ENCODE measurements at places on chromosomes 4 and X. TPM values are rescaled to one million over a fixed set of nuclear protein-coding genes. Genes with fewer than 3 reads are reported as not detected.
A peak's percentile ranks its signal among the peaks of the same experiment; 100 is the strongest.

DNA sequence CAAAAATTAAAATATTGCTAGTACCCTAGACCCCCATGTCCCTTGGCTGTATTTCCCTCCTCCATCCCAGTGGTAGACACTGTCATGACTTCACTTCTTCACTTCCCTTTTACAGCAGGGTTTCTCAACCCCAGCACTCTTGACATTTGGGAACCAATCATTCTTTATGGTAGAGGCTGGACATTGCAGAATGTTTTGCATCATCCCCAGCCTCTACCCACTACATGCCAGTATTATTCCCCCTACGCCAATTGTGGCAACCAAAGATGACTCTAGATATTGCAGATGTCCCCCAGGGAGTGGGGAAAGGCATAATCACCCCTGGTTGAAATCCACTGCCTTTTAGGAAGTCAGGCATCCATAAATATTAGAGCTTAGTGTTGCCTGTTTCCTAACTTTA lies 138.6 kb downstream of the AMELX start:
- DNase-seq: no peak
- H3K4me1 ChIP-seq: no peaks in the 10 kb centered on the region
- no peaks in the 10 kb centered on the region for H3K36me3 ChIP-seq
- no peak overlapping the region for H3K4me3 ChIP-seq
- H3K27ac ChIP-seq: peak overlapping the region; percentile 48

- H3K4me3 ChIP-seq: no peak overlapping the region
- no peak for DNase-seq
- H3K36me3 ChIP-seq: no peaks in the 10 kb centered on the region
- H3K27ac ChIP-seq: no peak overlapping the region
- H3K27me3 ChIP-seq: no peaks in the 10 kb centered on the region
Measured at GRCh38 chr4:77629885-77630284, 24.3 kb downstream of the CXCL13 start.

GRCh38 chr4:53465281-53465680 lies 87.8 kb downstream of the FIP1L1 start:
- DNase-seq: no peak
- no peaks in the 10 kb centered on the region for H3K27me3 ChIP-seq
- peaks cover 11% of the 10 kb centered on the region for H3K36me3 ChIP-seq
- H3K4me3 ChIP-seq: no peak overlapping the region
- H3K27ac ChIP-seq: no peak overlapping the region

DNA sequence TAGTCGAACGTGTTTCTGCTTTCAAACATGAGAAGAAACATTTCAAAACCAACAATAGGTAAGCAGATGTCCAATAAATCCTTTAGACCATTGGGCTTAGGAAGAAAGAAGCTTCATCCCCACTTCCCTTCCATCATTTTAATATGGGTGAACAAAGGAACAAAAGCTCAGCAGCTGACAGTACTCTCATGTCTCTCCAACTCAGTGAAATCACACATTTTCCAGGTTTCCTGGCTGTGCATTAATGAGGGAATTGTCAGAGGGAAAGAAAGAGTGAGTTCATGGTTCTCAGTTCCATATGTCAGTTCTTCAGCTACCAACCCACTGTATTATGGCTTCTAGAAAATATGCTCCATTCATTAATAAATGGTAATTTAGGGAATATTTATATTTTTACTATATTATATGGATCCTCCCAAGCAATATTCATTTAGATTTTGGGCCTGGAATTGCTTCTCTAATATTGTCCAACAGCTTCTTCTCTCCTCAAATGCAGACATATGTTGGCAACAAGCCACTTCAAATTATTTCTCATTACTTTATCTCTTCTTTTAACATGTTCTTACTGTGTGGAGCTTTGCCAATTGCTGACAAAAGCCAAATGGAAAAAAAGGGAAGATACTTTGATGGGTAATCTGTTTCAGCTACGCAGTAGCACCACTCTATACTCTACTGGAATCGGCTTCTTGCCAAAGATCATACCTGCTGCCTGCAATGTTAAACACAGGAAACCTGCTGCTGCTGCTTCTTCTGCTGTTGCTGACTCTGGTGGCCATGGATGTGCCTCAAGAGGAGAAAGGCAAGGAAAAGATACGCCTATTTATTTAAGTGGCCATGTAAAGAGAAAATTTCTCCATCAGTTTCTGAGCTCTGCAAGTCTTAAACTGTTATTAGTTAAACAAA lies 1757.6 kb downstream of the ARAP2 start:
- no peaks in the 10 kb centered on the region for H3K36me3 ChIP-seq
- no peaks in the 10 kb centered on the region for H3K27me3 ChIP-seq
- no peak overlapping the region for H3K27ac ChIP-seq
- H3K4me3 ChIP-seq: no peak overlapping the region

DNA sequence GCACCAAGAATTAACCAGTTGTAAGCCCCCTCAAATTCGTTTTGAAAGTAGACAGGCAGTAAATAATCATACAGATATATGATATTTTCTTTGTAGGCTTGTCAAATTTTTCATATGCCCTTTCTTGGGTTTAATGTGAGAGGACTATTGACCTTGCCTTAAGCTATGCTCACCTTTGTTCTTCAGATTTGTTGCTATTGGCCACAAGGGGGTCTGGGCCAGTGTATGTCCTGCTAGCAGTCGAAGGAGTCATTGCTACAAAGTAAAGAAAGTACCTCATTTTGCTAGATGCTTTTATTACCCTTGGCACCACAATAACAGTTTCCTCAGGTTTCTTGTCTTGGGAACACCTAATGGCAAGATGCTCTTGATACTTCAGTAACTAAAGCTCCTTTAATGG lies 51.7 kb downstream of the IGSF1 start:
- H3K27ac ChIP-seq: no peak overlapping the region

DNA sequence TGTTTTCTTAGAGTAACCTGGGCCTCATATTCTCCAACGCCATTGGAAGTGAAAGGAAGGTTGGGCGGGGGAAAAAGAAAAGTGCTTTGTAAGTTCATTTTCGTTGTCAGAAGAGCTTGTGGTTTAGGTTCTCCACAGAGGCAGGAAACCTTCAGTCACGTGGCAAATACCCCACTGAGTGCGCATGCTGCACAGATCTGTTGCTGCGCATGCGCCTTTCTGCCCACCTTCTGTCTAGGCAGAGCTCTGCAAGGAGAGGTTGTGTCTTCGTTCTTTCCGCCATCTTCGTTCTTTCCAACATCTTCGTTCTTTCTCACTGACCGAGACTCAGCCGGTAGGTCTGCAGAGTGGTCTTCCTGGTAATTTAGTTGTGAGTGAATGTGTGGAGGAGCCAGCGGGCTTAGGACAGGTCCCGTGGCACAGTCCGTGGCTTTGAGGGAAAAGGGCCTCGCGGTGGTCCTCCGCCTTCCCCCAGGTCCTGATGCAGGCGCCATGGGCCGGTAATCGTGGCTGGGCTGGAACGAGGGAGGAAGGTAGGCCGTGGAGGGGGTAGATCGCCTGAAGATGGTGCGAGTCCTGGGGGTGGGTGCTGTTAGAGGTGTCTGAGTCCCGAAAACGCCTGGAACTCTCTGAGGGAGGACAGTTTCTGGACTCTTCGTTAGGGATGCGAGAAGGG lies at the start of gene PAGE5:
Gene PAGE5, plus strand, starts transcription at position 228 of the 676 bp plus-strand sequence. CDS start 1,037 bp downstream, outside the sequence.
- no peaks in the 10 kb centered on the region for H3K27me3 ChIP-seq
- no peaks in the 10 kb centered on the region for H3K4me1 ChIP-seq
- no peak within 1 kb of the TSS for H3K27ac ChIP-seq
- no peak within 1 kb of the TSS for H3K4me3 ChIP-seq

CHIC1 gene
- total RNA-seq: 15.9 TPM

DNA sequence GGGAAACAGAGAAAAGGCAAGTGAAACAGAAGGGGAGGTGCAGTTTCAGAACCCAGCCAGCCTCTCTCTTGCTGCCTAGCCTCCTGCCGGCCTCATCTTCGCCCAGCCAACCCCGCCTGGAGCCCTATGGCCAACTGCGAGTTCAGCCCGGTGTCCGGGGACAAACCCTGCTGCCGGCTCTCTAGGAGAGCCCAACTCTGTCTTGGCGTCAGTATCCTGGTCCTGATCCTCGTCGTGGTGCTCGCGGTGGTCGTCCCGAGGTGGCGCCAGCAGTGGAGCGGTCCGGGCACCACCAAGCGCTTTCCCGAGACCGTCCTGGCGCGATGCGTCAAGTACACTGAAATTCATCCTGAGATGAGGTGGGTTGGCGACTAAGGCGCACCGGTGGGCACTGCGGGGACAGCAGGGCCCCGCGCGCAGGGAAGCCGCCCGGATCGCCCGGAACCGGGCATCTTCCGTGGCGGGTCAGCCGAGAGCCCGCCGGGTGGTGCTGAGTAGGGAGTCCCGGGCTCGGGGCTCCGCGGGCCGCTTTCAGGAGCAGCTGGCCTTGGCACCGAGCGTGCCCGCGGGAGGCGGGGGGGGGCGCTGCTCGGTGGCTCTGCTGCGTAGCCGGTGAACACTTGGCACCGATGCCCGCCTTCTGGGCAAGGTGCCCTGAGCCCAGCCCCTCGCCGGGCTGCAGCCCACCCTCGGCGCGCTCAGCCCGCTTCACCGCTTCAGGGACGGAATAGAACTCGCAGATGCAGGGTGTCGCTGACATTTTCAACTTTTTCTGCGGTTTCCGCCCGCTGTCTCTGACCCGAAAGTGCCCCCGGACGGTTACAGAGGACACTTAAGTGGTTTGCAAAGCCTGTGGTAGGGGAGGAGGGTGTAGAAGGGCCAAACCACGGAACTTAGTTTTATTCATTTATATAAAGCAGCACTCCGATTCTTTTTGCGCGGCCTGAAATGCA lies at the start of gene CD38:
Gene CD38, plus strand, starts transcription at position 40 of the 953 bp plus-strand sequence. Its CDS starts 87 bp downstream, at position 127.
- peak within 1 kb of the TSS; percentile 55 for H3K4me3 ChIP-seq
- no peak within 1 kb of the TSS for H3K27ac ChIP-seq
- peak; percentile 18 for DNase-seq

RPS6KA6 gene
- total RNA-seq: 11.2 TPM

DNA sequence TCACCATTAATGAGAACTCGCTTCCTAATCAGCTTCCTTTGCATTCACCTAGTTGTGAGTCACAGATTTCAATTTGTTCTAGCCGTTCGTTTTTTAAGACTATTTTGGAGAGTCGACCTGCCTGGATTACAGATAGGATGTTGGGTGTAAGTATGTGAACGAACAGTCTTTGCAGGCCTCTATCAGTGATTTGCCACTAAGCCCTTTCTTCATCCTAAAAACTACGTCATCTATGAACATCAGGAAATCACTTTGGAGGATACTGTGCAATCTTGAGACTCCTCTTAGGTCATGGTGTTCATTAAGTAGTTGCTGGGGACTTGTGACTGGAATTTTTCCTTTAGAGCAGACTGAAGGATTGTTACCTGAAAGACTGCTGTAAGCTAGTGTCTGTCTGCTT lies 1.1 kb downstream of the POLA1 start:
- H3K27ac ChIP-seq: no peak overlapping the region
- H3K36me3 ChIP-seq: no peaks in the 10 kb centered on the region
- peak overlapping the region; percentile 55 for H3K4me3 ChIP-seq
- no peaks in the 10 kb centered on the region for H3K27me3 ChIP-seq
- peaks cover 8% of the 10 kb centered on the region for H3K4me1 ChIP-seq
- DNase-seq: no peak
